ENCODE measurements at places on chromosomes 11 and 22.

DNA sequence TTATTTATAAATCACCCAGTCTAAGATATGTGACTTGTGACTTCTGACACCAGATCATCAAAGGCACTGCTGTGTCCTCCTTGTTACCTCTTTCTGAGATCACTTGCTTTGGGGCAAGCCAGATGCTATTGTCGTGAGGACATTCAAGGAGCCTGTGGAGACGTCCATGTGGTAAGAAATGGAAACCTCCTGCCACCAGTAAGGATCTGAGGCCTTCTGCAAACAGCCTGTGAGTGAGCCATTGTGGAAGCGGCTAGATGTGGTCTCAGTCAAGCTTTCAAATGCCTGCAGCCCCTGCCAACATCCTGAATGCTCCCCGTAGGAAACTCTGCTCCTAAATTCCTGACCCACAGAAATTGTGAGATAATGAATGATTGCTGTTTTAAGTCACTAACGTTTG, 11.7 kb upstream of the RDX start:
- no peak for DNase-seq

- DNase-seq: no peak
Observed at GRCh38 chr11:112156153-112156955, 7.5 kb downstream of the IL18 start.

DNA sequence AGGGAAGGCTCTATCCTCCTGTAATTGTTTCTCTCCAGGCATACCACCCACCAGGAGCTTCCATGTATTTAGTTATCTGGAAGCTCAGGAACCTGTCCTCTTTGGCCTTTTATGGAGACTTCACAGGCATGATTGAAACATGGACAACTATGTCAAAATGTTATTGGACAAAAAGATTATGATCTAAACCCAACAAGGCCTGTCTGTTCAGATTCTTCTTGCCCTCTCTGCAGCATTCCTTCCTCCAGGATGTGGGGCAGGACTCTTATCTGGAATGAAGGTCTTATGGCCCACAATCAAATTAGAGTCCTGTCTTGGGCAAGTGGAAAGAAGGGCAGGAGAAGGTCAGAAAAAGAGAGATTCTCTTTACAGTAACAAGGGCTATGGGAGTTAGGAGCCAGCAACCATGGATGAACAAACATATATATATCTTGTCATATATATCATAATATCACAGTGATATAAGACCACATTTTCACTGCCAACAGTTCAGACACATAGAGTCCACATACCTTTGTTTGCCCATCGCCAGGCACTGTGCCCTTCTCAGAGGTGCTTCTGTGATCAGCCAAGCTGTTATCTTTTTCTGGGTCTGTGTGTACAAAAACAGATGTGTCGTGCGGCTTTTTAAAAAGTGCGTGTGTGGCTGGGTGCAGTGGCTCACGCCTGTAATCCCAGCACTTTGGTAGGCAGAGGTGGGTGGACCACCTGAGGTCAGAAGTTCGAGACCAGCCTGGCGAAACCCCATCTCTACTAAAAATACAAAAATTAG, 42.5 kb upstream of the SUSD2 start:
- no peak for DNase-seq

DNA sequence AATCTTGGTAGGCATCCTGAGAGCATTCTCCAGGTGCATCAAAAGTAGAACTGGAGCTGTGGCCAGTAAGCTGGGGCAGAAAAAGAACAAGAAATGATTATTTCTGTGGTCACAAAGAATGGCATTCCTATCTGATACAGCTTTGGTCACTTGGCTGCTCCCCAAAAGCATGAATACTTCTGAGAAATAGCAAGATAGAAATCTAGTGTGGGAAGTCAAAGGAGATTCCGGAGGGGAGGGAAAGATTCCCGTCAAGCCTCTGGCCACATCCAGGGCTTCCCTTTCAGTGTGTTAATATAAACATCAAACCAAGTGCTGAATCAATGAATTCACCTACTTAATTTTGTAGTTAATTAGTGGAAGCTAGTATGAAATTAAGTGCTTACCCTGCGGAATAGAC, 1185.4 kb downstream of the LRRC4C start:
- DNase-seq: peak; percentile 78

- DNase-seq: no peak
Observed at GRCh38 chr11:1038921-1039320, 2.4 kb upstream of the MUC6 start.

- no peak for DNase-seq
Observed at GRCh38 chr11:70669871-70670675, 271.7 kb downstream of the CTTN start.

GRCh38 chr11:45834298-45834756, 12.9 kb upstream of the CRY2 start:
- DNase-seq: no peak

DNA sequence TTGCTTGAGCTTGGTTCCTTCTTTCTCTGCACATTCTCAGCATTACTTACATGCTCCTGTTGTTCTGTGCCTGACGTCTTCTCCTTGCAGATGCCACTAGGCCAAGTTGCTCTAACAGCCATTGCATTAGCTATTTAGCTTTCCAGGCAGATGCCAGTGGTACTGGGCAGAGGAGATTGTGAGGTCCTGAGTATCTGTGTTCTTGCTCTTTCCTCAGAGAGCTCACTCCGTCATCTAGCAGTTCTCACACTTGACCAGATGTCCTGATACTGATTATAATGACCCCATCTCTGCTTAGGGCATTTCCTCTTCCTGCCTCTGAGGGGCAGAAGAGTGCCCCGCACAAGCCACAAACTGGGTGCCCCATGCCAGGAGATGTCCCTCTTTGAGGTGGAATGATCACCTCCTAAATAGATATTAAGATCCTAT, 30.7 kb downstream of the ARHGAP1 start:
- DNase-seq: no peak

DNA sequence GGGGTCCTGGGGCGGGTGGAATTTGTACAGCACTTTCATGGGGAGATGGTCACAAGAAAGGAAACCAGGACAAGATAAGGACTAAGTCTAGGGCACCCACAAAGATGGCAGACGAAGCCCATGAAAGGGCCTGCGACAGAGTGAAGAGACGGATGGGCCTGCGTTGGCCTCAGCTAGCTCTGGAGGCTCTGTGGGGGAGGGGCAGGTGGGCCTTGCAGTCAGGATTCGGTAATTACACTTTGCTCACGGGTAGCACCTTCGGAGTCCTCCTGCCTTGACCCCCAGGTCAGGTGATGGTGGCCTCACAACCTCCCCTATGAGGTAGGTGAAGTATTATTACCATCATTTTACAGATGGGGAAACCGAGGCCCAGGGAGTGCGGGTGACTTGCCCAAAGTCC, 7.1 kb downstream of the LRRC10B start:
- no peak for DNase-seq
